SHP77 (cell line): ENCODE measurements at places on chromosomes 5 and 9.

GRCh38 chr9:136831720-136832104 lies 10.6 kb upstream of the AJM1 start:
- no peak for DNase-seq

DNA sequence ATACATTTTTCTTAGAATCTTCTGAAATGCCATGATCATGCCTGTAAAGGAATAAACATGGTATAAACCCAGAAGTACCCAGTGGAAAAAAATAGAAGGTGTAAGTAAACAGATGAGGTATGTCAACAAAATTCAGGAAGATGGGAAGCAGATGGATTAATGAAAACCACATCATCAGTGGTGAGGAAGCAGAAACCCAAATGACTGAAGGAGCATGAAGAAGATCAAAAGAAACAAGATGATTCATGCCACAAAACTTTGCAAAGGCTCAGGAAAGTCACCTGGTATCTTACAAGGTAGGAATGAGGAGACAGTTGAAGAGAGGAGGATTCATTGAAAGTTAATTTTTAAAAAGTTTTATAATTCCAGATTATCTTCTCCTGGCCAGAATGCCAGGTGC lies 132.8 kb upstream of the PAPPA start:
- DNase-seq, result no peak

DNA sequence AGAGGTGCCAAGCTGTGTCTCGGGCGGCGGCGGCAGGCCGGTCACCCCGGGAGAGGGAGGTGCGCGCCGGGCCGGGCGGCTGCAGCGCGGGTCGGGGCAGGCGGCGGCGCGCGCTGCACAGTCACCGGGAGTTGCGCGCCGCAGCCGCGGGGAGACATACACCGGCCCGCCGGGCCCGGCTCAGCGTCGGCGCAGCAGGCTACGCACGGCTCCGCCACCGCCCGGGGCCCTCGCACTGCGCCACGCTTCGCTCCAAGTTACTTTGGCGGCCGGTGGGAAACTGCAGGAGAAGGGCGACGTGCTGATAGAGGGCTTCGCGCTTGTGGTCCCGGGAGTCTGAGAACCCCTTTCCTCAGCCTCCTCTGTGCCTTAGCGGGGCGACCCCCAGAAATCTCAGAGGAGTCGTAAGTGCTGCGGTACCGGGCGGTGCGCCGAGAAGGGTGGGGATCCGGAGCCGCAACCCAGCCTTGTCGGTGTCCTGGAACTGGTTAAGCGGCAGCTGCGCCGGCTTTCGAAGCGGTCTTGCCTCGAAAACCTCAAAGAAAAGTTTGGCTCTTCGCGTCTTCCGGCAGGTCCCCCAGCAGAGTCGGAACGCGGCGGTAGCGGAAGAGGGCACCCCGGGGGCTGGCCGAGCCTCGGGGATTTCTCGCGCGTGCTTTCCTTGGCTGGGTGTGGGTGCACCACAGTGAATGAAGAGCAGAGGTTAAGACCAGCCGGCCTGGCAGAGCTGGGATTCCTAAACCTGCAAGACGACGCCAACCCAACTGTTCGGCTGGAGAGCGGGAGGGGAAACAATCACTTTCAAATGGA lies at the start of gene EFNA5:
Gene EFNA5 (minus strand): TSS at position 6 of the 810 bp plus-strand sequence.
- DNase-seq, result peak; percentile 21

DNA sequence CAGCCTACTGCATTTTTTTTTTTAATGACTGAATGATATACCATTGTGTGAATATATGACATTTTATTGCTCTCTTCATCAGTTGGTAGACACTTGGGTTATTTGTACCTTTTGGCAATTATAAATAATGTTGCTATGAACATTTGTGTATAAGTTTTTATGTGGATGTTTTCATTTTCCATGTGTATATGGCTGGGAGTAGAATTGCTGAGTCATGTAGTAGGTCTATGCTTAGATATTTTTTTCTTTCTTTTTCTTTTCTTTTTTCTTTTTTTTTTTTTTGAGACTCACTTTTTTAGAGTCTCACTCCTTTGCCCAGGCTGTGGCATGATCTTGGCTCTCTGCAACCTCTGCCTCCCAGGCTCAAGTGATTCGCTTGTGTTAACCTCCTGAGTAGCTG lies 32.9 kb upstream of the FAM120AOS start:
- no peak for DNase-seq

- DNase-seq, result no peak
Observed at GRCh38 chr9:123417289-123418051, 61.5 kb downstream of the CRB2 start.

DNA sequence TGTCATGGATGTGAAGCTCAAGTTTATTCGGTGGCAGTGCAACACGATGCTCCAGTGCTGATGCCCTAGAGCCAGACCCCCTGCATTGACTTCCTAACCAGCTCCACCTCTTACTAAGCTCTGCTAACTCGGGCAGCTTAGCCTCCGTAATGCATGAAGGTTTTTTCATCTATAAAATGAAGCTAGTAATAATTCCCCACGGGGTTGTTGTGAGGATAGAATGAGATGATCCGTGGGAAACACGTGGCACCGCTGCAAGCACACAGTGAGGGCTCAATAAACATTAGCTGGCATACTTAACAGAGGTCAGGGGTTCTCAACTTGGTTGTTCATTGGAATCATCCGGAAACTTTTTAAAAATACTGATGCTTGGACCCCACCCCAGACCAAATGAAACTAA lies 6.8 kb downstream of the ENC1 start:
- no peak for DNase-seq

DNA sequence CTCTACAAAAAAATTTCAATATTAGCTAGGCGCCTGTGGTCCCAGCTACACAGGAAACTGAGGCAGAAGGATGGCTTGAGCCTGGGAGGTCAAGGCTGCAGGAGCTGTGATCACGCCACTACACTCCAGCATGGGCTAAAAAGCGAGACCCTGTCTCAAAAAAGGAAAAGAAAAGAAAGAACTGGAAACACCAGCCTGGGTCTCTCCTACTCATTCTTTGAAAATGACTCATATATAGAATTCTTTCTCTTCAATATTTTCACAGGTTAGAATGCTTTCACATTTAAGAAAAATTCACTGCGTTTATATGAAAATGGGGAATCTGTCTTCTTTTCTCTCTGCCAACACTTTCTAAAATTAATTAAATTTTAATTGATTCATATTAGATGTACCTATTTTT lies 115.6 kb downstream of the TRPM6 start:
- no peak for DNase-seq

DNA sequence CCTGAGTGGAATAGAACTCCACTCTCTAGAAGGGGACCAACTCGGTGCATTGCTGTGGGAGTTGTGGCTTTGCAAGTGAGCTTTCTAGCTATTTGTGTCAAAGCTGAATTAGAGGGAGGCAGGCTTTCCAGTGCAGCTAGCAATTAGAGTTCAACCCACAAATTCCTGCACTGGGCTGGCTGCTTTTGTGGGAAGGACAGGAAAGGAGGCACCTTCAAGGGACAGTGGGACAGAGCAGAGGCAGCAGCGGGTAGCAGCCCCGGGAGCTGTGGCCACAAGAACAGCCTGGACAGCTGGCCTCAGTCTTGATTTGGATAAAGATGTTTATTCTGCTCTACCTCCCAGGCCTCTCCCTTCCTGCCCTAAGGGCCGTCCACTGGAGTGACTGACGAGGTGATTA lies 83.7 kb upstream of the SLIT3 start:
- DNase-seq, result no peak

DNA sequence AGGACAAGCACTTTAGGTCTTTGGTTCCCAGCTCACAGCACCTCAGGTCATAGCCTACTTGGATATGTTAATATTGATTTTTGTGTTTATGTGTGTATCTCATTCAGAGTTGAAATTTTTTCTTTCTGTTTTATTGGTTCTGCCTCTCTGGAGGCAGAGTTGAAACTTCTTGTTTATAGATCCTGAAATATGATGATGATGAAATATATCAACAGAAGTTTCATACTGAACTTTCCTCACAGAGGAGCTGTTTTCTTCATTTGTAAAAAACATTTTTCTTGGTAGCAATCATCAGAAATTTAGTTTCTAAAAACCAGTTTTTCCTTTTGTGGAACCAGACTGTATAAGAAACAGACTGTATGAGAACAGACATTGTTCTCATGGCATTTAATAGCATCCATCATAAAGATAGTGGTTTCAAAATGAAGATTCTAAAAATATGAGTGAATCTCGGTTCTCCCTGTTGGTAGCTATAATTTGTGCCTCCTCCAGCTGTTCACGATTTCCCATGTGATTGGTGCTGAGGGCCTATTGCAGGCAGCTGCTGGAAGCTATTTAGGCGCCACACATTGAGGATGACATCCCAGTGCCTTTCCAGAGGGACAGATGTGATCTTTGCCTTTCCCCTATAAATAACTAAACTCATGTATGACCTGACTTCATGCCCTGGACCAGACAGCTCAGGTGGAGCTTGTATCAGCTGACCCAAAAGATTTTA lies 39.5 kb upstream of the CFAP157 start:
- no peak for DNase-seq

DNA sequence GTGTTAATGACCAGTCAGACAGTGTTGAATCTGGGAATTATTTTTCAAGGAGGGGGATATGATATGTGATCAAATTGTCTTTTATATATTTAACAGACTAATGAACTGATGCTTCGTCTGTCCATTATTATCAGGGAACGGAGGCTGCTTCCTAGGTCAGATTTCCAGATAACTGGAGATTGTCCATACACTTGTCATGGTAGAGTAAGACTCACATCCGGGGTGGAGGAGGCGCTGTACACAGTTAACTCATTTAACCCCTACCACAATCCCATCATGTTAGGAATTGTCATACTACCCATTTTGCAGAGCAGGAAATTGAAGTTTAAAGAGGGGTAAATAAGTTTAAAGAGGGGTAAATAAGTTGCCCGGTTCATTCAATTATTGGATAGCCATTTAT lies 55.9 kb downstream of the ARHGAP26 start:
- no peak for DNase-seq

- DNase-seq, result peak; percentile 81
Observed at GRCh38 chr9:2014696-2015580, at the start of gene SMARCA2. TSS of gene SMARCA2 (plus strand) at chr9:2015347. CDS start at chr9:2029023, 13,676 bp downstream.

GRCh38 chr9:109166771-109167601 lies at the start of gene FRRS1L:
TSS of gene FRRS1L (minus strand) at chr9:109167249. CDS start at chr9:109167138, 111 bp downstream.
- no peak for DNase-seq

DNA sequence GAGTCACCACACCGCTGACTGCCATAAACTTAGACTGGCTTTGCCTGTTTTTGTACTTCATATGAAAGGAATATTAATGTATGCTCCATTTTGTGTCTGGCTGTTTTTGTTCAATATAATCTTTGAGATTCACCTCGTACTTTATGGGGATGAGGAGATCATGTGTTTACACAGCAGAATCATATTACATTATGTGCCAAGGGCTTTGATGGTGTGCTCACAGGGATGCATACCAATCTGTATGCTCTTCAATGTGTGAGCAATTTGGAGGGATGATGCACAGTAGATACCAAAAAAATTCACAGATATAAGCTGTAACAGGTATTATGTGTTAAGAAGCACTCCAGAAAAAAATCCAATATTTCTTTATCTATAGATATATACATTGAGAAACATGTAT lies 113.7 kb downstream of the GABRB2 start:
- peak; percentile 16 for DNase-seq

- DNase-seq, result no peak
Observed at GRCh38 chr5:134127376-134127861, 12.9 kb downstream of the TCF7 start.
